Pancreas (tissue), 10 donors: ENCODE measurements at places on chromosomes 4 and X.
A peak's percentile ranks its signal among the peaks of the same experiment; 100 is the strongest.

DNA sequence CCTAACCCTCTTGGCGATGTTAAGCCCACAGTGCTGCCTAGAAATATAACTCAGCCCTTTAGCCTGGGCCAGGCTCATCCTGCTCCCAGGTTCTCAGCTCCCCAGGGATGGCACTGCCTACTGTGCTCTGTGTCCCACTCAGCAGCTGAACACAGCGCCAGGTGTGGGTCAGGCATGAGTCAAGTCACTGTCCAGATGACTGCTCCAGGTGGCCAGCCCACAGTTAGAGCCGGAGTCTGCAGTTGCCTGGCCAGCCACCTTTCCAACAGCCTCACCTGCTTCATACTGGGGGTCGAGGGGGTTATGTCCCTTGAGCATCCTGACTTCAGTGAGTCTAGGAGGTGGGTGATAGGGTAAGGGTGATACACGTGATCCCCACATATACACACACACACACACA, 48.4 kb downstream of the TBC1D14 start:
- DNase-seq = no peak

DNA sequence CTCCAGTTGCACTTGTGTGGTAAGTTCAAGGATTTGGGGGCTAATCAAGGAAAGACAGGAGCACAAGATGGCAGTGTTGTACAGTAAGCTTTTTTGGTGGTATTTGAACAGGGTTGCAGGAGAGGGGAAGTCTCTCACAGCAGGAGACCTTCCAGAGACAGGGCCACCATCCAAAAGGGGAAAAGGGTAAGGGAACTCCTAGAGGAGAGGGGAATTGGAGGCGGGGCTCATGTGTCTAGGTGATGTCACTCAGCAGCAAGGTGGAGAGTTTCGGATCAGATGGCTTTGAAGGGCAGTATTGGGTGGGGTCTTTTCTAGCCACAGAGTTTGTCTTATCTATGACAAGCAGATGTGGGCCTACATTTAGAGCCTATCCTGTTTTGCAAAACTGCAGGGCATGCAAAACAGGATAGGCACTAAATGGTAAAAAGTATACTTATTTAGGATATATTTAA, 13.4 kb upstream of the RNF175 start:
- DNase-seq = no peak

DNA sequence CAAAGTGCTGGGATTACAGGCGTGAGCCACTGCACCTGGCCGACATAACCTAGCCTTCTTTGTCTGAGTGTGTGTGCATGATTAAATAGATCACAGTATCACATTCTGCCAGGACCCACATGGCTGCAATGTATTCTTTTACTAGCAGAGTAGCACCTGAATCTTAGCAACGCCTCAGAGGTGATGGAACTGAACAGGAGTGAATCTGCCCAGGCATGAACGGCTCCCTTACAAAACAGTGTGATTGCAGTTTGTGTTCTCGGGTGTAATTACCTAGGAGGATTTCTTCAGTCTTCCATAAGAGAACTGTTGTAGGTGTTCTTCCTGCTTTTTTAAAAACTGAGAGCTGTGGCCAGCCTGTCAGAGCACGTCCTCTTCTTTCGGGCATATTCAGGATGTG, 122.7 kb upstream of the STS start:
- DNase-seq = no peak

GRCh38 chrX:40088803-40089540, 8.8 kb downstream of the BCOR start:
- no peak for DNase-seq

- DNase-seq = peak; percentile 78
These were observed 98.4 kb downstream of the ZNF674 start for GRCh38 chrX:46446727-46447378.

DNA sequence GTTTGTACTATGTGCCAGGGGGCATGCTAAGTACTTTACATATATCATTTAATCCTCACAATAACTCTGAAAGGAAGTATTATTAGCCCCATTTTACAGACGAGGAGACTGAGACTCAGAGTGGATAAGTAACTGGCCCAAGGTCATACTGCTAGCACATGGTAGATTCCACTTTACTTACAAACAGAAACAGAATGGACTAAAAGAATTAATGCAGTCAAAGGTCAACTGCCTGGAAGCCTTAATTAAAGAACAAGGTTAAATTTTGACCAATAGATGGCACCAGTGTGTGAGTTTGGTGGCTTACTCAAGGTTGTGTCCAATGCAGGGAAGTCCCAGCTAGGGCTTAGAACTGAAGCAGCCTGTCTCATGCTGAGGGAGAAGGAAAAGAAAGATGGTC, 4.7 kb downstream of the RIPPLY1 start:
- DNase-seq = no peak

GRCh38 chr4:136800248-136800647, 732.0 kb downstream of the PCDH18 start:
- no peak for DNase-seq

- no peak for DNase-seq
These were observed 50.7 kb downstream of the CHST7 start for GRCh38 chrX:46624090-46624786.

DNA sequence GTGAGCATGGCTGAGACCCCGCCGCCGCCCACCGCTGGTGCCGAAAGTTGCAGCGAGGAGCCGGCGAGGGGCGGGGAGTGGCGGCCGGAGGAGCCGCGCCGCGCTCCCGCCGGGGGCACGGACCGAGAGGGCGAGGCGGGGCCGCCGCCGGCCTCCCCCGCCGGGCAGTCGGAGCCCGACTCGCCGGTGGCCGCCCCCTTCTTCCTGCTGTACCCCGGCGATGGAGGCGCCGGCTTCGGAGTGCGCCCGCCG, 16.5 kb downstream of the UTP3 start:
- DNase-seq = no peak

GRCh38 chr4:17468619-17469221, 43.2 kb downstream of the QDPR start:
- no peak for DNase-seq

DNA sequence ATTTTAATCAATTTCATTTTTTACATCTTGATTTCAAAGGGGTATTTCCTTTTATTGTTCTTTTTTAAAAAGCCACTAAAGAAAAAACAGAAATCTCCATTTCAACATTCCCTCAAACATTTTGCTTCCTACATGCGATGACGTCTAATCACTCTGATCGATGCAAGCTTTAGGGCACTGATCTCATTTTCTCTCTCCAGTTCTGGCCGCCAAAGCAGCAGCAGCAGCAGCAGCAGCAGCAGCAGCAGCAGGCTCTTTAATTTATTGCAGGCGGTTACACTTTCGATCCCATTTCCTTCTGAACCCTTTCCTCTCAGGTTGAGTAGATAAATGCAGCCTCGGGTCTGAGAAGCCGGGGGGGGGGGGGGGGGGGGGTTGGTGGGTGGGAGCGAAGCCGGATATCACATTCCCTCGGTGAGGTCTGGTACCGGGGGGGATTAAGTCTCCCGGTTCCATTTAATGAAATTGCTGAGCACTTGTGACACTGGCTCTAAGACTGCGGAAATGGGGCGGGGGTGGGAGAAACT, 3.4 kb upstream of the PCDH7 start:
- DNase-seq = no peak

GRCh38 chr4:74428276-74428675, 16.7 kb upstream of the AREG start:
- DNase-seq = no peak

DNA sequence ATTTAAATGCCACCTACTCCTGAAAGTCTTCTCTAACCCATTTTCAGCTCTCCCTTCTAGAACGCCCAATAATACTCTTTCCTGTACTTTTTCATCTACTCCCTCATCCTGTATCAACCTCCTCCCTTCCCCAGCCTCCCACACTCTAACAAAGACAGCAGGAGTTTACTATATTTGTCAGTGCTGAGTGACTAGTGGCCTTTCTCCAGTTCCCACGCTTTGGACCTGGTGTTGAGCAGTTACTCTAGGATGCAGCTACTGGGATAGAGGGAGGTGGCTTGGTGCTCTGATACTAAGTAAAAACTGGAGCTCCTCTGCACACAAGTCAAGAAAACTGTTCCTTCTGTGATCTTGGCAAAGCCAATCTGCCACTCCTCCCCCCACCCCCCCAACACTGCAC, 36.1 kb upstream of the KLHL13 start:
- DNase-seq = no peak

GRCh38 chrX:19602866-19603622, 87.7 kb upstream of the MAP3K15 start:
- DNase-seq = no peak

- DNase-seq = no peak
These were observed 451.3 kb downstream of the TLL1 start for GRCh38 chr4:166324321-166324720.

GRCh38 chr4:87239821-87240220, 19.4 kb upstream of the KLHL8 start:
- DNase-seq = no peak

DNA sequence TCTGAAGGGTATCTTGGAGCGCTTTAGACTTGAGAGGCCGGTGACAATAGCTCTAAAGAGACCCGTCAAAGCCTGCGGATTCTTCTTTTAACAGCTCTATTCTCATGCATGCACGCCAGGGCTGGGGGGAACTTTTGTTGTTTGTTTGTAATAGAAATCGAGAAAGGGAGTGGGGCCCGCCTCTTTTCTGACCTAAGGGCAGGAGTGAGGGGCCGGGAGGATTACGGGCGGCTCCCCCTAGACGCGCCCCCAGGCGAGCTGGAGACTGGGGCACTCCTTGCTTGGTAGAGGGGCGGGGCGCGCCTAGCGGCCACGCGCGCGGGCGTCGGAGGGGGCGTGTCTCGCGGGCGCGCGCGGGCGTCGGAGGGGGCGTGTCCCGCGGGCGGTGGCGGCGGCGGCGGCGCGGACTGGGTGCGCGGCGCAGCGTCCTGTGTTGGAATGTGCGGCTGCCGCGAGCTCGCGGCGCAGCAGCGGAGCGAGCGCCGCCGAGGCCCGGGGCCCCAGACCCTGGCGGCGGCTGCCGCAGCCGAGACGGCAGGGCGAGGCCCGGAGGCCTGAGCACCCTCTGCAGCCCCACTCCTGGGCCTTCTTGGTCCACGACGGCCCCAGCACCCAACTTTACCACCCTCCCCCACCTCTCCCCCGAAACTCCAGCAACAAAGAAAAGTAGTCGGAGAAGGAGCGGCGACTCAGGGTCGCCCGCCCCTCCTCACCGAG, at the start of gene REST:
Gene REST, plus strand, starts transcription at position 412 of the 717 bp plus-strand sequence. CDS start 2,739 bp downstream, outside the sequence.
- DNase-seq = peak; percentile 82

DNA sequence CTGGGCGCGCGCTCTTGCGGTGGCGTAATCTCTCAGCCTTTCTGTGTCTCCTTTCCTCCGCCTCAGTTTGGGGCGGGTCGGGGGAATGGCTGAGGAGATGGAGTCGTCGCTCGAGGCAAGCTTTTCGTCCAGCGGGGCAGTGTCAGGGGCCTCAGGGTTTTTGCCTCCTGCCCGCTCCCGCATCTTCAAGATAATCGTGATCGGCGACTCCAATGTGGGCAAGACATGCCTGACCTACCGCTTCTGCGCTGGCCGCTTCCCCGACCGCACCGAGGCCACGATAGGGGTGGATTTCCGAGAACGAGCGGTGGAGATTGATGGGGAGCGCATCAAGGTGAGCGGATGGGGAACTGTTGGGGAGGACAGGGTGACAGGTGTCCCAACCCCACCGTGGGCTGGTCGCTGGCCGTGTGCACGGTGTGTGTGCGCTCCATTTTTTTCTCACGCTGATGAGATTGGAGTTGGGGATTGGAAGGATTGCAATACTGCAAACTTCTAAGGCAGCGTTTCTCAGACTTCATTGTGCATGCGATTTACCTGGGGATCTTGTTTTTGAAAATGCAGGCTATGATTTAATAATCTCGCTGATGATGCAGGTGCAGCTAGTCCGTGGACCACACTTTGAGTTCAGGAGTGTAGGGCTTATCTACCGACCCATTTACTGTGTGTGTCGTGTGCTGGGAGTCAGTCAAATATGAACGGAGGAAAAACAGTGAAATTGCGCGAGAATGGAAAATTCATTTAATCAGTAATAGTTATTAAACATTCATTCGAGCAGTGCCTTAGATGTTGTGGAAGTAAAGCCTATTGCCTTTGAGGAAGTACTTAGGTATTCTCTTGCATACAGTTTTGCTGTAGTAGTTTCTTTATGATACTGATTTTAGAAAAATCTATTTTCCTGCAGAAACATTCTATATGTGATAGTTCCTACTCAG, at the start of gene RAB33B:
Gene RAB33B, plus strand, starts transcription at position 11 of the 935 bp plus-strand sequence. Its CDS starts 75 bp downstream, at position 86.
- no peak for DNase-seq

DNA sequence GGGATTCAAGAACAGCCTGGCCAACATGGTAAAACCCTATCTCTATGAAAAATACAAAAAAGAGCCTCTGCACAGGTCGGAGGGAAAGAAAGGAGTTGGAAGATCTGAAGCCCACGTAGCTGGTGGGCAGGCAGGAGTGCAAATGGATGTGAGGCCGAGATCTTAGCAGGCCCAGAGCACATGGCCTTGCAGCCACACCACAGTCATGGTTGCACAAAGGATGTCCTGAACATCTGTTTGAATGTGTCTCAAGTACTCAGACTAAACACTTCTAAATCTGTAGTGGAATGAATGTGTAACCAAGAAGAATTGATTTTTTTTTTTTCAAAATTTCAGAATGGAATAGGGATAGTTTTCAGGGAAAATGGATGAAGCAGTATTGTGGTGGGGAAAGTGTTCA, 10.8 kb downstream of the CA5B start:
- no peak for DNase-seq

DNA sequence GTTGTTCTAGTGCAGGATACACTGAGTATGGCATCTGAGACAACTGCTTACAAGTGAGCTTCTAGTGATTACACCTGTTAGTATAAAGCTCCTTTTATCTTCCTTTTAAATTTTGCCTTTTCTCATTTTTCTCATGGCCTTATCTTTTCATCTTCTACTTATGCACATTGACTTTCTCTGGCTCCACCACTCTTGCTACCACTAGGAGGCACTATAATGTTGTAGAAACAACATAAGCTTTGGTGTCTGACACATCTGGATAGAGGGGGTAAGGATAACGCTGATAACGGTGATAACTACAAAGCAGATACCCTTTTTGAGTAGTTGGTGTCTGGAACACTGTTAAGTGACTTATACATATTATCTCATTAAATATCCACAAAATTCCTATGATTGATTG, 187.4 kb upstream of the TEX13C start:
- no peak for DNase-seq

DNA sequence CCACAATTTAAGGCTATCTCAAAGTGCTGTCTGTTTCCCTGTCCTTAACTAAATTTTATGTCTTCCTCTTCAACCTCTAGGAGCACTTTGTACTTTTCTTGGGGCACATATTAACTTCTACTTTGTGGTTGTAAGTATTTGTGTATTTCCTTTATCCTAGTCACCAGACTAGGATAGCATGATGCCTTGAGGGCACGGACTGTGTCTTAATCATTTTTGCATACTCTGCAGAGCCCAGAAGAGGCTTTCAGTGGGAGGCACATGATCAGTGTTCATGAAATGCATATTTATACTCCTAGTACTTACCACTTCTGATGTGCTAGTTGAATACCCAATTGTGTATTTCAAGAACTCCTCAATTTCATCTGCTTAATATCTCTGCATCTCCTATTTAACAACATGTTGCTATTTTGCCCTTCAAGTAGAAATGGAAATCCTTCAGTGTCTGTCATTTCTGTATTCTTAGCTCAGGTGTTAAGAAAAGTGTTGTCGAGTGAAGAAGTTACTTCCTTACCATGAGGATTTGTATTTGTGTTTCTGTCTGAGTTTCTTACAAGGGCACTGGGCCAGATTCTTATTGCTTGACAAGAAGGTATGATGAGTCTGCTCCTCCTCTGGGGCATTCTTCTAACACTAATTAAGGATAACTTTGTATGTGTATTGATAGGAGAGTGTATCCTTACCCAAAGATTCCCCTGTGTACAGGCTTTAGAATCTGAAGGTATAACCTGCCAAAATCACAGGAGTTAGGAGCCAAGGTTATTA, 28.3 kb upstream of the PGRMC2 start:
- no peak for DNase-seq
